Astrocyte (in vitro differentiated cells and primary cell): ENCODE measurements at places on chromosomes 6 and 20.

- no peak for DNase-seq
- peak overlapping the region; percentile 96 for H3K27ac ChIP-seq
- H3K4me1 ChIP-seq = peaks cover 16% of the 10 kb centered on the region
These were observed 76.4 kb upstream of the RNF24 start for GRCh38 chr20:4091490-4092479.

- no peak overlapping the region for H3K4me3 ChIP-seq
- no peaks in the 10 kb centered on the region for H3K4me1 ChIP-seq
- H3K36me3 ChIP-seq = no peaks in the 10 kb centered on the region
- peaks cover 2% of the 10 kb centered on the region for H3K27me3 ChIP-seq
- no peak overlapping the region for H3K27ac ChIP-seq
- no peak for DNase-seq
These were observed 11.3 kb upstream of the SRSF6 start for GRCh38 chr20:43446361-43446879.

DNA sequence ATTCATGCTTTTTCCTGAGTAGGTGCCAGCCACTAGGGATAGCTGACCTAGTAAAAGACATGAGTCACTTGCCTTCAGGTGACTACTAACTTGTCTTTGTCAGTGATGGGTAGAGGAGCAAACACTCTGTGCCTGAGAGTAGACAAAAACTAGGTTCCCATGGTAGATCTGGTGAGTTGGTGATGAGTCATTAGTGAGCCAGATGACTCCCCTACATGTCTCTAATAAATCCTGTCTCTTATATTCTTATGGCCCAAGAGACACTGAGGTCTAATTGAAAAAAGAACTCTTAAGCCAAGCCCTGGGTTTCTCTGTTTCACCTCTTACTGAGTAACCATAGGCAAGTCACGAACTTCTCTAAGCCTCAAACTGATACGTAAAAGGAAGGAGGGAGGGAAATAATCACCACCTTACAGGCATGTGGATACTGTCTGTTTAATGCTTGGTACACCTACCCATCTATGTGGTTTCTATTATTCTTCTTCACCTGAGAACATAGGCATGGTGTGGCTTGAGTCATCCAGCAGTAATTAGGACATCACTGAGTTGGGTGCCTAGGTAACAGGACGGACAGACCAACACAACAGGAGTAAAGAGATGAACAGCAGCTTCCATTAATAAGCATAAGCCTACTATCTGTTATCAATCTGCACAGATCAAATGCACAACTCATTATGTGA lies 20.3 kb downstream of the TTPAL start:
- peak overlapping the region; percentile 98 for H3K27ac ChIP-seq
- H3K4me1 ChIP-seq = peaks cover 51% of the 10 kb centered on the region
- peaks cover 15% of the 10 kb centered on the region for H3K36me3 ChIP-seq
- H3K27me3 ChIP-seq = no peaks in the 10 kb centered on the region

GRCh38 chr6:138034229-138034628 lies 73.0 kb downstream of the PERP start:
- no peak overlapping the region for H3K4me3 ChIP-seq
- DNase-seq = no peak
- no peaks in the 10 kb centered on the region for H3K36me3 ChIP-seq

- no peaks in the 10 kb centered on the region for H3K4me1 ChIP-seq
- DNase-seq = no peak
- H3K27me3 ChIP-seq = no peaks in the 10 kb centered on the region
- H3K36me3 ChIP-seq = no peaks in the 10 kb centered on the region
- no peak overlapping the region for H3K4me3 ChIP-seq
- H3K27ac ChIP-seq = no peak overlapping the region
These were observed 320.7 kb downstream of the RNF144B start for GRCh38 chr6:18707714-18708439.

- H3K36me3 ChIP-seq = no peaks in the 10 kb centered on the region
- DNase-seq = no peak
- no peaks in the 10 kb centered on the region for H3K27me3 ChIP-seq
These were observed 108.4 kb downstream of the ARID1B start for GRCh38 chr6:156885562-156885961.

- H3K36me3 ChIP-seq = no peaks in the 10 kb centered on the region
- H3K27me3 ChIP-seq = peaks cover 2% of the 10 kb centered on the region
- no peak for DNase-seq
- H3K27ac ChIP-seq = no peak overlapping the region
These were observed 13.4 kb upstream of the MRGBP start for GRCh38 chr20:62782893-62783278.

GRCh38 chr6:151112130-151112529 lies 127.6 kb upstream of the AKAP12 start:
- H3K36me3 ChIP-seq = no peaks in the 10 kb centered on the region
- no peak overlapping the region for H3K4me3 ChIP-seq
- no peak for DNase-seq
- H3K27ac ChIP-seq = no peak overlapping the region
- no peaks in the 10 kb centered on the region for H3K27me3 ChIP-seq
- peaks cover 3% of the 10 kb centered on the region for H3K4me1 ChIP-seq

DNA sequence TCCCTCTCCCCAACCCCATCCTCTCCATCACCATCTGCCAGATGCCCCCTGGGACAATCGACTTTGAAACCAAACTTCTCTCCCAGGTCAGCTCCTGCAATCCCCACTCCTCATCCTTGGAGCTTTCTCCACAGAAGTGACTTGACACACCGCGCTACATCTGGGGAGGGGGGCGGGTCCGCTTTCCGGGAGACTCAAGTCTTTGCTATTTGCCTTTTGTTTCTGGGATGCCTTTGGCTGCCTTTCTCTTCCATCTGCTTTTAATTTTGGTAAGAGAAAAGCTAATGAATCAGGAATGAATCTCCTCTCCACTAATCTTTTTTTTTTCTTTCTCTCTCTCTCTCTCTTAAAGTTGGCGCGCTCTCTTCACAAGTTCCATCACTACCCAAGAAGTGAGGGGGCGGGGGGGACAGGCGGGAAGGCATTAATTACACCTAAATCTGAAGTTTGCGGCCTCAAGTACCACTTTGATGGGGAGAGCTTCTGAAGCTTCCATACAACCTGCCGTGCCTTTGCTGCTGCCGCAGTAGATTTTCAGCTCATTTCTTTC lies 664 bp upstream of the TPBG start:
- H3K4me1 ChIP-seq = peaks cover 20% of the 10 kb centered on the region
- peaks cover 2% of the 10 kb centered on the region for H3K27me3 ChIP-seq
- H3K27ac ChIP-seq = peak overlapping the region; percentile 88
- H3K4me3 ChIP-seq = peak overlapping the region; percentile 83
- peaks cover 10% of the 10 kb centered on the region for H3K36me3 ChIP-seq

DNA sequence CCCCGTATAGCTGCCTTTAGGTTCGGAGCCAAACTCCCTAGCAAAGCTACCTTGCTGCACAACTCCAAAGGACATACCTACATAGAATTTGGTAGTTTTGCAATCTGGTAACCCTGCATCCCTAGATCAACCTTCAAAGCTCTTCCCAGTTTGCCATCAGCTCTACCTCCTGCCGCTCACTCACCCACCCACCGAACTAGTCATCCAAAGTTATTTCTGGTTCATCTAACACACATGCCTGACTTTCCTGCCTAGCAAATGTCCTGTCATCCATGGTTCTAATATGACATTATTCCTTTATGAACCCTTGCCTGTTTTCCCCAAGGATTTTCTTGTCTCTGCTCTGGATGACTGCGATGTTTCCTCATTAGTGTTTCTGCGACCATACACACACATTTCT lies 21.6 kb downstream of the SPAG4 start:
- no peak overlapping the region for H3K27ac ChIP-seq
- H3K27me3 ChIP-seq = no peaks in the 10 kb centered on the region
- peaks cover 11% of the 10 kb centered on the region for H3K4me1 ChIP-seq
- H3K36me3 ChIP-seq = no peaks in the 10 kb centered on the region
- H3K4me3 ChIP-seq = no peak overlapping the region
- no peak for DNase-seq

DNA sequence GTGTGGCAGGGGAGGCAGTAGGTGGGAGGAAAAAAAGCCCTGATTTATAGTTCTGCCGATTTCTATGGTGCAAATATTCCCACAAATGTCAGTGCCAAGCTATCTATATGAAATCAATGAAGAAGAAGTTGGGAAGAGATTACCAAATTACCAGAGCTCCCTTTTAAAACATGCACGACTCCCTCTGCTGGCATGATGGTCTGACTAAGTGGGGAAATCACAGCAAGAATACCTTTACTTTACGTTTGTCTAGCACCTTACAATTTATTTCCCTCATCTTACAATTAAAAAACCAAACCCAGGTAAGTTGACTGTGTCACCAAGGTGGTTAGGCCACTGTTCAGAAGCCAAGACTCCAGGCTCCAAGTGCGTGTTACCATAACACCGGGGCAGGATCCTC lies 55.6 kb downstream of the AGPAT4 start:
- H3K27me3 ChIP-seq = no peaks in the 10 kb centered on the region
- DNase-seq = no peak
- no peaks in the 10 kb centered on the region for H3K36me3 ChIP-seq

DNA sequence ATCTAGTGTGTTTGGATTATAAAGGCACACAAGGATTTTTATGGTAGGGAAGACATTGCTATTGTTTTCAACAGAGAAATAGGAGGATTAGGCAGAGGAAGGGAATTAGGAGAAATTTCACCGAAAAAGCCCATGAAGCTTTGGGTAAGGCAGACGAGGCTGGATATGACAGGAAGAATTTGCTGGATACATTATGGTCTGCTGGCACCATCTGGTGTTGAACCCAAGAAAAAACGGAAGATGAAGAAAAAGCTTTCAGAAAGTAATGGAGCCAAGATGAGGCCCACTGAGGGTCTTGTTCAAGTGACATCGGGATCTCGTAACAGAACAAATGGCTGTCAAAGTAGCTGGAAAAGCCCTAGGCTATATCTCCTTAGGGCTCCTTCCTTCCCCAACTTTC lies 56.5 kb downstream of the OR2J2 start:
- no peak overlapping the region for H3K4me3 ChIP-seq
- no peaks in the 10 kb centered on the region for H3K4me1 ChIP-seq
- DNase-seq = no peak
- H3K27ac ChIP-seq = no peak overlapping the region
- no peaks in the 10 kb centered on the region for H3K36me3 ChIP-seq

DNA sequence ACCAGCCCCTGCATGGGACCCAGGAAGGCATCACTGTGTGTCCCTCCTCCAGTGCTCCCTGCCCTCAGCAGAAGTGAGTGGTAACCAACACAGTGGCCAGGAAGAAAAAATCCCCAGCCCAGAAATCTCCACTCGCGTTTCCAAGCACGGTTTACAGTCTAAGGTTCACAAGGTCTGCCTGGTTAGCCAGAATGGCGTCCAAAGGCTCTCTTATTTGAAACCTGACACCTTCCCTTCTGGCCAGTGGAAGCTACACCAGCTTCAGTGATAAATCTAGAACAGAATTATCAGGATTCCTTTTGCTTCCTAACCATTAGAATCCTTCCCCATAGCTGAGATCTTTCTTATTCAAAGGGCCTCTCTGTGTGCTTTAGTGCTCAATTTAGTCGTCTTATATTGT lies 9.2 kb downstream of the LY86 start:
- no peak overlapping the region for H3K4me3 ChIP-seq
- no peak for DNase-seq
- no peaks in the 10 kb centered on the region for H3K4me1 ChIP-seq
- no peaks in the 10 kb centered on the region for H3K36me3 ChIP-seq
- no peak overlapping the region for H3K27ac ChIP-seq

GRCh38 chr6:34630040-34630439 lies 66.5 kb downstream of the ILRUN start:
- H3K36me3 ChIP-seq = peaks cover 4% of the 10 kb centered on the region
- peak; percentile 96 for DNase-seq
- H3K27ac ChIP-seq = peak overlapping the region; percentile 90
- H3K27me3 ChIP-seq = no peaks in the 10 kb centered on the region

DNA sequence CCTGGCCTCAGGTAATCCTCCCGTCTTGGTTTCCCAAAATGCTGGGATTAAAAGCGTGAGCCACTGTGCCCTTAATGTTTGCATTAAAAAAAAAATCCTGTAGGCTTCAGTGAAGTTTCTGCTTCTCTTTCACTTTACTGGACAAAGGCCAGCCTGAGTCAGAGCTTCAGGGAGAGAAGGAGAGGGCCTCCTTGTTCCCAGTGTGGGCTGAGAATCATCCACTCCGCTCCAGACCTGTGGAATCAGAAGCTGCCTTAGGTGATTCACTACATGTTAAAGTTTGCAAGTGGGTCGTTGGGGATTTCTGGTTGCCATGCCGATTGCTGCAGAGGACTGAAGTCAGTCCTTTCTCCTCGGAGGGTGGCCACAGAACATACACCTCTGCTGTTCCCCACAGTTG lies 113.3 kb upstream of the EEF1E1 start:
- DNase-seq = peak; percentile 68
- no peak overlapping the region for H3K4me3 ChIP-seq
- H3K4me1 ChIP-seq = no peaks in the 10 kb centered on the region

GRCh38 chr20:60340232-60340631 lies 382.0 kb downstream of the CDH26 start:
- no peaks in the 10 kb centered on the region for H3K36me3 ChIP-seq
- no peaks in the 10 kb centered on the region for H3K4me1 ChIP-seq
- no peaks in the 10 kb centered on the region for H3K27me3 ChIP-seq
- DNase-seq = no peak
- H3K4me3 ChIP-seq = no peak overlapping the region
- no peak overlapping the region for H3K27ac ChIP-seq

GRCh38 chr6:117165911-117166499 lies 99.4 kb upstream of the VGLL2 start:
- no peaks in the 10 kb centered on the region for H3K27me3 ChIP-seq
- H3K4me1 ChIP-seq = no peaks in the 10 kb centered on the region
- no peak overlapping the region for H3K4me3 ChIP-seq
- no peaks in the 10 kb centered on the region for H3K36me3 ChIP-seq
- H3K27ac ChIP-seq = no peak overlapping the region

DNA sequence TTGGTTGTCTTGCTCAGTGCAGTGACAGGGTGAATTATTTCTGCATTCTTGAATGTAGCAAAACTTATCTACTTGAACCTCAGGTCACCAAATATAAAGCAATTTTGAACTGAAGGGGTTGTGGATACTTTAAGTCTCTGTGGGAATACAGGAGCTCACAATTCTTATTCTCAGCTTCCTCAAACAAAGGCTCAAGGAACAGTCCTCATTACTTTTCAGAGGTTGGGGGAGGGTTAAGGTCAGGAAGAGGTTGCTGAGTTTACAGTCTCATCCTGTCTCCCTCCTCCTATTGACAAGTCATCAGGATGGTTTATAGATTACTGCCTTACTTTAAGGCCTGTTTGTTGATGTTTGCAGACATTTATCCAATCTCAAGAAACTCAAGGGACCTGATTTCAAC lies 143.6 kb upstream of the SPACA1 start:
- DNase-seq = no peak
- H3K4me3 ChIP-seq = no peak overlapping the region
- H3K27ac ChIP-seq = no peak overlapping the region
- H3K4me1 ChIP-seq = peaks cover 28% of the 10 kb centered on the region
- H3K27me3 ChIP-seq = peaks cover 37% of the 10 kb centered on the region

- peaks cover 9% of the 10 kb centered on the region for H3K4me1 ChIP-seq
- H3K27me3 ChIP-seq = peaks cover 3% of the 10 kb centered on the region
- no peak overlapping the region for H3K4me3 ChIP-seq
- H3K36me3 ChIP-seq = no peaks in the 10 kb centered on the region
These were observed 30.8 kb upstream of the MICB start for GRCh38 chr6:31467151-31467550.

DNA sequence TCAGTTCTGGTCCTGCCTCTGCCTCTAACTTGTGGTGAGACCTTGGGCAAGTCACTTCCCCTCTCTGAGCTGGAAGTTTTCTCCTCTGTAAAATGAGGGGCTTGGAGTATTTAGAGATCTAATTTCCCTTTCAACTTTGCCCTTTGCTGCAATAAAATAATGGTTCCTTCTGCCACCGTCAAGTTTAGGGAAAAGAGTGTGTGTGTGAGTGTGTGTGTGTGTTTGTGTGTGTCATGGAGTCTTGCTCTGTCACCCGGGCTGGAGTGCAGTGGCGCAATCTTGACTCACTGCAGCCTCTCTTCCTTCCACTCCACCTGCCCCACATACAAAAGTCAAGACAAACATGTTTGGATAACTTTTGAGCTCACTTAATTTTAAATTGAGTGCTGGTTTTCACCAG lies 39.2 kb upstream of the PIM1 start:
- DNase-seq = peak; percentile 42
- peaks cover 53% of the 10 kb centered on the region for H3K4me1 ChIP-seq
- no peaks in the 10 kb centered on the region for H3K27me3 ChIP-seq
- no peak overlapping the region for H3K27ac ChIP-seq
